ENCODE measurements at places on chromosomes 13 and 19.

- no peak for DNase-seq
These were observed 248.3 kb upstream of the SLITRK1 start for GRCh38 chr13:84130495-84131114.

DNA sequence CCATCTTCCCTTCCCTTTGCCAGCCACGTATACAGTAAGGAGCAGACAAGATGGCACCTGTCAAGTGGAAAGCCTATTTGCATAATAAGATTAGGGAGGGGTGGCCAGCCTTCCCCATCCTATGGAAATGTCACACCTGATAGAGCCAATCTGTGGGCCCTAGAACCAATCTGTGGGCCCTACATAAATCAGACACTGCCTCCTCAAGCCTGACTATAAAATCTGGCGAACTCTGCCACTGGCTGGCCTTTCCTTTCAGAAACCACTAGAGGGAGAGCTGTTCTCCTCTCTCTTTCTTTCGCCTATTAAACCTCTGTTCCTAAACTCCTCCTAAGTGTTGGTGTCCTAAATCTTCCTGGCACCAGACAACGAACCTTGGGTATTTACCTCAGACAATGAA lies 231.5 kb upstream of the KLHL1 start:
- DNase-seq: no peak

GRCh38 chr13:28640861-28641599 lies 17.9 kb upstream of the POMP start:
- DNase-seq: no peak

DNA sequence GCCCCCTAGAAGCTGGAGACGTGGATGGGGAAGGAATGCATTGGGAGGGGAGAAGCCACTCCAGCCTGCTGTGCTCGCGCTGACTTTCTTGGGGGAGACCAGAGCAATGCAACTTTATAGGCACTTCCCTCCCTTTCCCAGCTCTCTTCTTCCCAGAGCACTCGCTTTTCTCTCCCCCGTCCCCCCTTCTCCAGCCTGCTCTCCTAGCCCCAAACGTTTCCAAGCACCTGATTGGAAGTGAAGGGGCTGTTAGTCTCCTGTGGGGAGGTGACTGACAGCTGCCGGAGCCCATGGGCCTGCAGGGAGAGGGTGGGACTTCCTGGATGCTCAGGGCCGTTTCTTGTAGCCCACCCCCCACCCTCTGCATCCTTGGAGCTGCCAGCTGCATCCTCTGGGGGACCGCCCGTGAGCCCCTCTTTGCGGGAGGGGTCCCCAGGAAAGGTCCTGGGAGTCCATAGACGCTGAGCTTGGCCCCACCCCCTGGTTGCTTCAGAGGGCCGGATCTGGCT lies 2.5 kb downstream of the HDGFL2 start:
- DNase-seq: no peak

GRCh38 chr19:50893047-50893736 lies 18.0 kb downstream of the KLK4 start:
- DNase-seq: no peak

DNA sequence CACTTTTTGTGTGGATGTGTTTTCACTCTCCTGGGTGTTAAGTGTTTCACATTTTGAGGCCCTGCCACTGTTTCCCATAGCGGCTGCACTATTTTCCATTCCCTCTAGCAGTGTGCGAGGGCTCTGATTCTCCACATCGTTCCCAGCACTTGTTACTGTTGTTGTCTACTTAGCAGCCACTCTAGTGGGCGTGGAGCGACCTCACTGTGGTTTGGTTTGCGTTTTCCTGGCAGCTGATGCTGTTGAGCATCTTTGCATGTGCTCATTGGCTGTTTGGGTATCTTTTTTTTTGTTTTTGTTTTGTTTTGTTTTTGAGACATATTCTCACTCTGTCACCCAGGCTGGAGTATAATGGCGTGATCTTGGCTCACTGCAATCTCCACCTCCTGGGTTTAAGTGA lies 14.4 kb downstream of the NAXD start:
- no peak for DNase-seq

GRCh38 chr13:36432106-36432544 lies at the start of gene CCNA1:
CCNA1 (plus strand) TSS chr13:36432495; CDS start chr13:36433057, 562 bp downstream.
- no peak for DNase-seq

DNA sequence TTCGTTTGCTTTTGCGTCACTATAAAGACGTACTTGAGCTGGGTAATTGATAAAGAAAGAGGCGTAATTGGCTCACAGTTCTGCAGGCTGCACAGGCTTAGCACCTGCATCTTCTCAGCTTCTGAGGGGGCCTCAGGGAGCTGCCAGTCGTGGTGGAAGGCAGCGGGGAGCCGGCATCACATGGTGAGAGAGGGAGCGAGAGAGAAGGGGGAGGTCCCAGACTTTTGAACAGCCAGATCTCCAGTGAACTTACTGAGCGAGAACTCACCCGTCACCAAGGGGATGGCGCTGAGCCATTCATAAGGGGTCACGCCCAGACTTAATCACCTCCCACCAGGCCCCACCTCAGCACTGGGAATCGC lies 58.7 kb upstream of the F7 start:
- no peak for DNase-seq

DNA sequence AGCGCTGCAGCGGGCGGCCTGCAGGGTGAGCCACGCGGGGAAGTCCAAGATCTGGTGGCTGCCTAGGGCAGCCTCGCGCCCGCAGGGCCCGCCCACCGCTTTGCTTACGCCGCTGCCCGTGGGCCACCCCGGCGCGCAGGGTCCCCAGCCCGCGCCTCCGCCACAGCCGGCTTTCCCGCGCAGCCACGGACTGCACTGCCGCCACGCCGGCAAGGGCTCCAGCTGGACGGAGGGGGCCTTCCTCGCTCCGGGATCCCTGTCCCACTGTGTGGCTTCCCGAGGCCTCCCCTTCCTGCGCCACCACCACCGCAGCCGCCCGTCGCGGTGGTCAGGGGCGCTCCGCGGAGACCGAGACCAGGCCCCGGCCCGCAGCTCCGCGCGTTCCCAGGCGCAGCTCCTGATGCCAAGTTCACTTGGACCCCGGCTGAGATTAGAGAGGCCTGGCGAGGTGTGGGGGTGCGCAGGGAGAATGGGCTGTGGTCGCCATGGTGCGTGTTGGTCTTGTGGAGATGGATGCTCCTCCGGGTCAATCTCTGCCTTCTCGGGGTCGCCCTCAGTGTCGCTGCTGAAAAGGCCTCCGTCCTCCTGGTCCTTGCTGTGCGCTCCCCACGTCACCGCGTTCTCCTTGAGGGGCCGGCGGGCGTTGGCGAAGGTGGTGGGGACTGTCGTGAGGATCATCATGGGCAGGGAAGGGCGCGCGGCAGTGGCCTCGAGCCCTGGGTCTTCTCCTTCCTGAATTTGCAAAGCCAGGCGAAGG lies 17.9 kb upstream of the RNF17 start:
- DNase-seq: no peak

- DNase-seq: no peak
These were observed 700.7 kb downstream of the DIAPH3 start for GRCh38 chr13:59463023-59463422.

DNA sequence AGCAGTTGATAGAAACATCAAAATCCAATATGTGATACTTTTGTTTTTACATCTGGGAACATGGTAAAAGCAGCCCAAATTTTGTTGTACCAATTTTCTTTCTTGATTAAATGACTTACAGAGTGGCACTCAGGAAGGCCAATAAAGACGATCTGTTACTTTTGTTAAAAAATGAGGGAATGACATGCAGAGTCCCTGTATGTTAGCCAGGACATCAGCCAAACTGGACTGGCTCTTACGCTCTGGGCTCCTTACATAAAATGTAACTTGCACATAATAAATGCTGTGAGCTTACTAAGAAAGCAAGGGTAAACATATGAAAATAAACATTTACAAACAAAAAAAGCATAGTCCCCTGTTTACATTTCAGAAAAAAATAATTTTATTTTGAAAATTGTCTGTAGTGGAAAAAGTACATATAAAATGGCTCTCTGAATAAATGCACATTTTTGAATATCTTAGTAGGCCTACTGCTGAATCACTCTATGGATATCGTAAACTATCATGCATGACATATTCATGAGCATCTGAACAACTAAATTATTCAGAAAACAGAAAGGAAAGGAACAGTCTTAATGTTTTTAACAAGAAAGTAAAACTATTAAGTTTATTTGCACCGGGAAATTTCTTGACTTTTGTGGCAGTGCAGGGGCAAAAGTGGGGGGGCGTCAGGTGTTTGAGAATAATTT lies 534.5 kb downstream of the KCTD12 start:
- DNase-seq: no peak

GRCh38 chr13:26062853-26063444 lies 11.1 kb upstream of the SHISA2 start:
- no peak for DNase-seq

DNA sequence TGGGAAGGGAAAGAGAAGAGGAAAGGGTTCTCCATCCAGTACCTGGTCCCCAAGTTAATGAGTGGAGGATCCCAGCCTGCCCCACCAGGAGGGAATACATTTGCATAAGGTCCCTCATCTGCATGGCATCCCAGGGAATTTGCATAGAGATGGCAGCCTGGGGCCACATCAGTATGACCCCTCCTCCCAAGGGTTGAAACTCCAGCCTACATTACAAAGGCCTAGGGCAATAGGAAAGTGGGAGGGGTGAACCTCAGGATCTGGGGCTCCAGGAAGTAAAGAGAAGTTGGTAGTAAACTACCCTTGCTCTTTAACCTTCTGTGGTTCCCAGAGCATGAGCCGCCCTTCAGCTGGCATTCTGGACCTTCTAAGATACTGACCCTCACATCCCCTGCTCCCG lies 6.8 kb upstream of the NECTIN2 start:
- DNase-seq: no peak

DNA sequence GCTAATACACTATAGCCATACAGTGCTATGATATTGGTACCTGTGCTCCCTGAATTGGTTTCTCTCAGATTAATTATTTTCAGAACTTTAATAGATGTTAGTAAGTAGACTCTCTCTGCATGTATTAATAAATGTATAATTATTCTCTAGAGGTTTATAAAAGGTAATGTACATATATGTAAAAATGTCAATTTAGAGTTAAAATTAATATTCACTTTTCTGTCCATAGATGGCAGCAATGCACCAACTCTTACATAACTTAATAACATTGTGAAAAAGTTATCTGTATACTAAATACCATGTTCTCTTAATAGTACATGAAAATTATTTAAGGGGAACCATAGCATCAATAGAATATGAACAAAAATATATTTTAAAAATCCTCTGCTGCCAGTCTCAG lies 515.0 kb upstream of the KLHL1 start:
- no peak for DNase-seq

GRCh38 chr13:83274679-83275078 lies 607.6 kb downstream of the SLITRK1 start:
- no peak for DNase-seq

DNA sequence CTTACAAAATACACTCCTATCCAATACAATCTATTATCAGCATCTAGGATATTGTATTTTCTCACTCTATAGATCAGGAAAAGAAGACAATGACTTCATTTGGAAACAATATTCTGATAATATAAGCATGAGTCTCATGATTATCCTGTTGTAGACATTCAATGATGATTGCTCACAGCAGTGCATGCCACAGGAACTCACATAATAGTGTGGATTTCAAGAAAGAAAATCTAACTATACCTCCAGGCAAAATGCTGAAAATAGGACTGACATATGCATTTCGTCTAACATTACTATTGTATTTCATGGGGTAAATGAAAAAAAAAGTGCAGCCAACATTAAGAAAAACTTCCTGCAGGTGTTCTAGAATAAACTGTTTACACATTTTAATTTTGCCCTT lies 122.6 kb downstream of the POSTN start:
- DNase-seq: no peak

GRCh38 chr19:5262721-5263120 lies 77.9 kb downstream of the PTPRS start:
- no peak for DNase-seq

DNA sequence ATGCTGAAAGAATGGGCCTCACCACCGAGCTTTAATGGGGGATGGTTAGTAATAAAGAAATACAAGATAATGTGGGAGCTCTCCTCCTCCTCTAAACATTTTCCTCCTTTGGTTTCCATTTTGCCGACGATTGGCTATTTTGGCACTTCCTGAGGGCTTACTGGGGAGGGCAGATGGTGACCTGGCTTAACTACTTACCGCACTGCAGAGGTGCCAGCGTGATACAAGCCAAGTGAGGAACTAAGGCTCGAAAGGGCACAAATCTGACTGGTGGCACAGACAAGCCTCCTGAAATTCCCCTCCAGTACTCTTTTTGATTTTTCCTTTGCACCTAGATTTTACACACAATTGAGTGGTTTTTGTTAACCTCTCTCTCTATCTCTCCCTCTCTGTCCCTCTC lies 53.3 kb upstream of the RAP2A start:
- no peak for DNase-seq

DNA sequence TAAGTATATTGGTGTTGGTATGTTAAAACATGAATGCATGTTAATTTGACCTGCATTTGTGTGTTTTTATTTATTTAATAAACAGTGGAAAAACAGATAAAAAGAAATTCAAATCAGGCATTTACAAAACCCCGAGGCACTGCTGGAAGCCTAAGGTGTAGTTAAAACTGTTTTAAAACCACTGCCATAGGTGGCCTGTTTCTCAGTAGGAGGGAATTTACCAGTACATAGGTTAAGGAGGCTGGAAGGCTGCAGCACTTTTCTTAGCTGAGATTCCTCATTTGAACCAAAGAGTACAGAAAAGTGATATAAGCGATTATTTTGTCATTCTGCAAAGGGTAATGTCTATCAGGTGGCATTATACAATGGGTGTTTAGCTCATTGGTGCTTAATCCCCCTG lies 99.6 kb downstream of the PAN3 start:
- no peak for DNase-seq

- peak; percentile 61 for DNase-seq
These were observed at the start of gene CRYL1 for GRCh38 chr13:20525601-20526544. CRYL1 (minus strand) TSS chr13:20525857; CDS start chr13:20525794, 63 bp downstream.

DNA sequence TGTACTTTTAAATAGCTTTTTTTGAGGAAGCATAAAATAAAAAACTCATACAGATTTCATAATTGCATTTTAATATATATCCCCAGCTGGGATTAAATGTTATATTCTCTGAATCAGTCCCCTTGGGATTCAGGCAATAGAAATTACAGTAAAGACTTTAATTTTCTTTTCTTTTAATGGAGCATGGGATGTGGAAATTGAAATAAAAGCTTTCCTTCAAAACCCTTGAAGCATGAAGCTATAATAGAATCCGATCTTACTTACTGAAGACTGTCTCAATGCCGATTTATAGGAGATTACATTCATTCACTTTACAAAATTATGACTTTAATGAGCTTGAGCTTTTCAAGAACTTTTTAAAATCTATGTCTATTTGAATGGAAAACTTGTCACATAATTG lies 243.4 kb downstream of the SPRY2 start:
- DNase-seq: no peak

GRCh38 chr13:100520936-100521850 lies 67.4 kb downstream of the GGACT start:
- DNase-seq: no peak

- DNase-seq: no peak
These were observed 169.4 kb upstream of the MIR17HG start for GRCh38 chr13:91178099-91178498.
